ENCODE measurements at places on chromosomes 1 and 21. TPM values are rescaled to one million over a fixed set of nuclear protein-coding genes. Genes with fewer than 3 reads are reported as not detected.

ABCA4 gene
- 0.42 TPM for total RNA-seq

CELSR2 gene
- 41.3 TPM for total RNA-seq

ARMH1 gene
- not detected for total RNA-seq

ZMYM4 gene
- 14.9 TPM for total RNA-seq

HOOK1 gene
- 7.1 TPM for total RNA-seq
